ENCODE measurements at places on chromosomes 12 and 14.

DNA sequence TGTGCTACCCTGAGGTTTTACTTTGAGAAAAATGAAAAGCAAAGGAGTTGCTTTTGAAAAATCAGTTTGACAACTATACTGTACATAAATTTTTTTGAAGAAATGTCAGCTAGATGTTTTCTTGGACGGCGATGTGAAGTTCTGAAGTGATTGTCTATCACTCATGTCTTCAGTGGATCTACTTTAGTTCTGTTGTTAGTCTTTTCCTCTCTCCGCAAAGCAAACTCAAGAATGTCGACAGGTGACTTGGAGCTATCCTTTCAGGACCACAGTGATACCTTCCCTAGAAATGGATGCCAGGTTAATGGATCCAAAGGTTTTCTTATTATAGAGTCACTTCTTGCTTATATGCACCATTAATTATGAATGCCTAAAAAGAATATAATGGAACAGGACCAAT lies 1.2 kb downstream of the PTPRO start:
- peaks cover 5% of the 10 kb centered on the region for H3K4me1 ChIP-seq
- no peak overlapping the region for H3K27ac ChIP-seq
- no peak overlapping the region for H3K4me3 ChIP-seq
- no peak for DNase-seq
- no peaks in the 10 kb centered on the region for H3K36me3 ChIP-seq
- no peaks in the 10 kb centered on the region for H3K27me3 ChIP-seq

DNA sequence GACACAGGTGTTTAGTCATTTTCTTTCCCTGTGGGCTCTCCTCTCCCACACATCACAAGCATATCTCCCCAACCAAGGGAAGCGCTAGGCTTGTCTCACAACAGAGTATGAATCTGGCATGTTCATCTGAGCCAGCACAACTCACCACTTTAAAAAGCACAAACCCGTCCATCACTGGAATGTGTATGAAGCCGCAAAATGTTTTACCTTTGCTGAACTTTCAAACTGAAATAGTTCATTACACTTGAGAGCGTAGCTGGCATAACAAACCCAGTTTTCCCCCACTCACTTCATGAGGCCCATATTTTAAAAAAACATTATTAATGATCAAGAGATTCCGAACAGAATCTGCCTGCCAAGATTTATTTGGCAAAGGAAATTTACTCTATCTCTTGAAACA lies 15.8 kb downstream of the NID2 start:
- H3K4me1 ChIP-seq, result no peaks in the 10 kb centered on the region
- peak overlapping the region; percentile 60 for H3K27ac ChIP-seq
- no peak for DNase-seq

DNA sequence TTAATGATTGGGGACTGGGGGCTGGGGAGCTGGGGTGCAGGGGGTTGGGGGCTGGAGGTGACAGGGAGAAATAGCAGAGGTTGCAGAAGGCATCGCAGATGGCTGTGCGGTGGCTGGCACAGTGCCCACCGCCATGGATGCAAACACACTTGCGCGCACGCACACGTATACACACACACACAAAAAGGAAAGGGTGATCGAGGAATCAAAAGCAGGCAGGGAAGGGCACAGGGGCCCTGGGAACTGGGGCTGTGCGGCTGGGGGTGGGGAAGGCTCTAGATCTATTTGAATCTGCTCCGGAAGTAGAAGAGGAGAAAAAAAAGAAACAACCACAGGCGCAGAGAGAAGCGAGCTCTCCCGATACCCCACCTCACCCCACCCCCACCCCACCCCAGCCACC lies 39.4 kb downstream of the ZFHX2 start:
- no peaks in the 10 kb centered on the region for H3K36me3 ChIP-seq
- no peak for DNase-seq
- no peak overlapping the region for H3K27ac ChIP-seq
- no peak overlapping the region for H3K4me3 ChIP-seq
- no peaks in the 10 kb centered on the region for H3K4me1 ChIP-seq
- no peaks in the 10 kb centered on the region for H3K27me3 ChIP-seq

- H3K4me3 ChIP-seq, result no peak overlapping the region
- H3K27ac ChIP-seq, result no peak overlapping the region
- no peaks in the 10 kb centered on the region for H3K27me3 ChIP-seq
- no peaks in the 10 kb centered on the region for H3K36me3 ChIP-seq
- no peaks in the 10 kb centered on the region for H3K4me1 ChIP-seq
Measured at GRCh38 chr12:96130396-96131059, 63.6 kb upstream of the ELK3 start.

DNA sequence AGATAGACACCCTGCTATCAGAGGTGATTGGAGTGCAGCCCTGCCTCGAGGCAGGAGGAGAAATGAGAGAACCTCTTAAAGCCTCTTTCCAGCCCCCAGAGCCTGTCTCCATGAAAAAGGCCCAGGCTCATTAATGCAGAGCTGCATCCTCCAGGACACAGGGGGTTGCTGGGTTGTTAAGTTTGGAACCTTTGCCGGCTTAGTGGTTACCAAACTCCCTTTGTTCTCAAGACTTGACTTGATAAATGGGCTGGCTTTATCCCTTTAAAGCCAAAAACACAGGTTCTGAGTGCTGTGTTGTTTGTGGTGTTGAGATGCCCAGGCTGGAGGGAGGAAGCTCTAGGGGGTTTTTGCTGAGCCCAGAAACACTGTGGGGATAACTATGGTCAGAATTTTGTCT lies 71.0 kb downstream of the DAD1 start:
- no peaks in the 10 kb centered on the region for H3K4me1 ChIP-seq
- H3K36me3 ChIP-seq, result no peaks in the 10 kb centered on the region
- H3K4me3 ChIP-seq, result no peak overlapping the region
- DNase-seq, result no peak

DNA sequence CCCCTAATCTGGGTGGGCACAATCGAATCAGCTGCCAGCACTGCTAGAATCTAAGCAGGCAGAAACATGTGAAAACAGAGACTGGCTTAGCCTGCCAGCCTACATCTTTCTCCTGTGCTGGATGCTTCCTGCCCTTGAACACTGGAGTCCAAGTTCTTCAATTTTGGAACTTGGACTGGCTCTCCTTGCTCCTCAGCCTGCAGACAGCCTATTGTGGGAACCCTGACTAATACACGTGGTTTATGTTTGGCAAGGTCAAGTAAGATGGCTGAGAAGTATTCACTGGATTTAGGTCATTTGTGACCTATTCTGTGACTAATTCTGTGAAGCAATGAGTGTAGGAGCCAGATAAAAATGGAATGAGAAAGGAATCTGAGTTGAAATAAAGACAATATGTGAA lies 11.0 kb downstream of the GPR135 start:
- no peaks in the 10 kb centered on the region for H3K27me3 ChIP-seq
- H3K27ac ChIP-seq, result no peak overlapping the region
- no peak for DNase-seq
- H3K4me3 ChIP-seq, result no peak overlapping the region

GRCh38 chr14:94795372-94795771 lies 25.5 kb upstream of the GSC start:
- H3K27ac ChIP-seq, result no peak overlapping the region
- no peaks in the 10 kb centered on the region for H3K4me1 ChIP-seq
- DNase-seq, result no peak
- H3K4me3 ChIP-seq, result no peak overlapping the region
- no peaks in the 10 kb centered on the region for H3K27me3 ChIP-seq
- no peaks in the 10 kb centered on the region for H3K36me3 ChIP-seq

- H3K36me3 ChIP-seq, result no peaks in the 10 kb centered on the region
- H3K27me3 ChIP-seq, result no peaks in the 10 kb centered on the region
- H3K4me3 ChIP-seq, result no peak overlapping the region
- H3K4me1 ChIP-seq, result peaks cover 3% of the 10 kb centered on the region
- no peak for DNase-seq
Measured at GRCh38 chr14:38357557-38357956, 101.7 kb upstream of the CLEC14A start.

DNA sequence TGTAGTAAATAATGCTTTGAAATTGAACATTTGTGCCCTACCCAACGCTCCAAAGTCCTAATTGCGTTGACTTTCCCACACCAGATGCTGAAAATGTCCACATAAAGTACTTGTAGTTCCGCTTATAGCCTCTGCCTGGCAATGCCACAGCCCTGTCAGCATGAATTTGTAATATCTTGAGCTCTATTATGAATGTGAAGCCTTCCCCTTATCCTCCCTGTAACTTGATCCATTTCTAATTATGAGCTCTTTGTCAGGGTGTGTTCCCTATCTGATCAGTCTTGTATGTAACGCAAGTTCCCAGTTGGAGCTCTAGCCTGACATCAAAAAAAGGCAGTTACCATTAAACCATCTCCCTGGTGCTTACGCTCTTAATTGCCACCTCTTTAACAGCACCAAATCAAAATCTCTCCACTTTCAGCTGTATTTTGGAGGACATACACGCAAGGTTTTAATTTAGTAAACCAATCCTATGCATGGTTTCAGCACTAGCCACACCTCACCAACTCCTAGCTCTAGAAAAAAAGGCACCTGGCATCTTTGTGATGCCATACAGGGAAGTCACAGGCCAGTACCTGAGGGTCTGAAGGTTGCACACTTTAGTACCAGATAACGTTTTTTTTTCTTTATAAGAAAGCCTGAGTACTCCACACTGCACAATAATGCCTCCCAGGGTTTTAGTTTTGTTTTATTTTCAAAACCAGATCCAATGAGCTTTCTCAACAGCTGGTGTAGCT lies 69.3 kb downstream of the EEA1 start:
- DNase-seq, result no peak
- no peaks in the 10 kb centered on the region for H3K36me3 ChIP-seq
- no peaks in the 10 kb centered on the region for H3K4me1 ChIP-seq
- H3K27ac ChIP-seq, result no peak overlapping the region
- no peaks in the 10 kb centered on the region for H3K27me3 ChIP-seq

DNA sequence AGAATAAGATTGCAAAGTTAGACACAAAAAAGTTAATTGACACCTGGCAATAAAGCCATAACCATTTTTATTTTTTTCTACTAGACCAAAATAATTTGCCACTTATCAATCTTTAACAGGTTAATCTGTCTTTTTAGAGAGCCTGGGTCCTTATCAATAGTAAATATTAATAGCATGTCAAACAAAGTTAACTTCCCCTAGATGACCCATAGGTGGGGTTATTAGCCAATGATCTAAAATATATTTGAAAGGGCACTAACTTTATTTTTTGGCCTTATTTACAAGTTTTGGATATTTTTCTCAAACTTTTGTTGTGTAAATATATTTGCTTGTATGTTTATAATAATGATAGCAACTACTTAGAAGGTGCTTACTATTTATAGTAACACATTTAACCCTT lies 3.9 kb downstream of the ANKRD33 start:
- H3K4me1 ChIP-seq, result peaks cover 25% of the 10 kb centered on the region
- no peaks in the 10 kb centered on the region for H3K27me3 ChIP-seq
- H3K27ac ChIP-seq, result no peak overlapping the region
- no peak overlapping the region for H3K4me3 ChIP-seq
- no peaks in the 10 kb centered on the region for H3K36me3 ChIP-seq
- DNase-seq, result no peak

- H3K4me3 ChIP-seq, result no peak overlapping the region
- no peaks in the 10 kb centered on the region for H3K27me3 ChIP-seq
- no peak for DNase-seq
- H3K27ac ChIP-seq, result no peak overlapping the region
- H3K36me3 ChIP-seq, result no peaks in the 10 kb centered on the region
- no peaks in the 10 kb centered on the region for H3K4me1 ChIP-seq
Measured at GRCh38 chr14:22671622-22672021, 27.5 kb upstream of the OR6J1 start.

GRCh38 chr12:111160350-111161241 lies 208.3 kb downstream of the PHETA1 start:
- H3K27me3 ChIP-seq, result no peaks in the 10 kb centered on the region
- H3K36me3 ChIP-seq, result no peaks in the 10 kb centered on the region
- no peak overlapping the region for H3K27ac ChIP-seq
- no peaks in the 10 kb centered on the region for H3K4me1 ChIP-seq

- no peaks in the 10 kb centered on the region for H3K27me3 ChIP-seq
- no peak for DNase-seq
- no peak overlapping the region for H3K27ac ChIP-seq
- peaks cover 2% of the 10 kb centered on the region for H3K36me3 ChIP-seq
- H3K4me3 ChIP-seq, result no peak overlapping the region
Measured at GRCh38 chr14:90903101-90903500, 86.9 kb upstream of the TTC7B start.

- peaks cover 48% of the 10 kb centered on the region for H3K36me3 ChIP-seq
- H3K27ac ChIP-seq, result peak overlapping the region; percentile 100
- H3K4me3 ChIP-seq, result peak overlapping the region; percentile 77
- H3K4me1 ChIP-seq, result peaks cover 58% of the 10 kb centered on the region
- no peak for DNase-seq
Measured at GRCh38 chr12:57090924-57091637, 2.2 kb downstream of the NAB2 start.

DNA sequence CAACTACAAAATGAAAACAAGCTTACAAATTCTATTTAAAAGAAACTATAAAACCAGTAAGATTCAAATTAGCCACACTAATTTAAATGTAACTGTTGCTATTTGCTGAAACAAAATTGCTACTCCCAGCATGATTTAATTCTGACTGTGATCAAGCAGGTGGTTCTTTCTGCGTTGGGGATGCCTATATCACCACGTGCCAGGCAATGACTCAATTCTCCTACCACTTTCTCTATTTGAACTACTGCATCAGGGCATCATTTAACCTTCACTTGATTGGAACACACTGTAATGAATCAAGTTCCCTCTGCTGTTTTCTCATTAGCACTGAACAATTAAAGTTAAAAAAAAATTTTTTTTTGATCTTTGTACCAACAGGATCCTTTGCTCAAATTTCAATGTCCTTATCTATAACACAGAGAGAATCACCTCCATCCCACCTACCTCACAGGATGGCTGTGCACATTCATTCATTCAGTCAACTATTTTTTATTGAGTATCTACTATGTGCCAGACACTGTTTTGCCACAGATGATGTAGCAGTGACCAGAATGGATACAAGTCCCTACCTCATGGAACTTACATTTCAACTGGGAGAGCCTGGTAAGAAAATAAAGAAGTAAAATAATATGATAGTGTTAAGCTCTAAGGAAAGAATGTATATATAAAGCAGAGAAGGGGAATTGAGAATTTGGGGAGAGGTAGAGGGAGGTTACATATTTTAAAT lies 8.0 kb upstream of the ACTN1 start:
- no peak for DNase-seq
- no peaks in the 10 kb centered on the region for H3K27me3 ChIP-seq
- no peaks in the 10 kb centered on the region for H3K4me1 ChIP-seq
- no peak overlapping the region for H3K27ac ChIP-seq
- no peaks in the 10 kb centered on the region for H3K36me3 ChIP-seq
- no peak overlapping the region for H3K4me3 ChIP-seq

DNA sequence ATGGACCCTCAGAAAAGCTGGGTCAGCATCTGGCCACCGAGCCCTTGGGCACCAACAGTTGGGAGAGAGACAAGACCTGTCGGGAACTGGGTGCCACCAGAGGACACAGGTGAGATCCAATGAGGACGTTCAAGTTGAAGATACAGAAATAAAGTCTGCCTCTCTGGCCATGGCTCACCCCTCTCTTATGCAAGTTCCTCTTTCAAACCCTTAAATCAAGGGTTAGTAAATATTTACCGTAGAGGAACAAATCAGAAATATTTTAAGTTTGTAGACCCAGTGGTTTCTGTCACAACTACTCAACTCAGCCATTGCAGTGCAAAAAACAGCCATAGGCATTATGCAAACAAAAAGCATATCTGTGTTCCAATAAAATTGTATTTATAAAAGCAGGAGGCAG lies 76.5 kb upstream of the HSPB8 start:
- H3K4me1 ChIP-seq, result no peaks in the 10 kb centered on the region
- DNase-seq, result peak; percentile 31
- no peaks in the 10 kb centered on the region for H3K27me3 ChIP-seq
- H3K36me3 ChIP-seq, result no peaks in the 10 kb centered on the region
- no peak overlapping the region for H3K27ac ChIP-seq

Measured in upper lobe of left lung (tissue), 6 donors.